ENCODE measurements at places on chromosomes 4 and X.
A peak's percentile ranks its signal among the peaks of the same experiment; 100 is the strongest.

GRCh38 chrX:5976332-5976731 lies 252.3 kb downstream of the NLGN4X start:
- H3K27ac ChIP-seq = no peak overlapping the region
- H3K27me3 ChIP-seq = no peaks in the 10 kb centered on the region
- H3K36me3 ChIP-seq = no peaks in the 10 kb centered on the region
- no peak overlapping the region for H3K4me3 ChIP-seq
- DNase-seq = no peak

- no peaks in the 10 kb centered on the region for H3K36me3 ChIP-seq
- H3K4me3 ChIP-seq = no peak overlapping the region
- no peak overlapping the region for H3K27ac ChIP-seq
- no peak for DNase-seq
- no peaks in the 10 kb centered on the region for H3K4me1 ChIP-seq
- H3K27me3 ChIP-seq = no peaks in the 10 kb centered on the region
Measured at GRCh38 chr4:155468282-155468681, 91.5 kb upstream of the MAP9 start.

GRCh38 chr4:16779028-16779675 lies 119.3 kb downstream of the LDB2 start:
- H3K4me3 ChIP-seq = no peak overlapping the region
- H3K27me3 ChIP-seq = peaks cover 19% of the 10 kb centered on the region
- H3K27ac ChIP-seq = no peak overlapping the region

DNA sequence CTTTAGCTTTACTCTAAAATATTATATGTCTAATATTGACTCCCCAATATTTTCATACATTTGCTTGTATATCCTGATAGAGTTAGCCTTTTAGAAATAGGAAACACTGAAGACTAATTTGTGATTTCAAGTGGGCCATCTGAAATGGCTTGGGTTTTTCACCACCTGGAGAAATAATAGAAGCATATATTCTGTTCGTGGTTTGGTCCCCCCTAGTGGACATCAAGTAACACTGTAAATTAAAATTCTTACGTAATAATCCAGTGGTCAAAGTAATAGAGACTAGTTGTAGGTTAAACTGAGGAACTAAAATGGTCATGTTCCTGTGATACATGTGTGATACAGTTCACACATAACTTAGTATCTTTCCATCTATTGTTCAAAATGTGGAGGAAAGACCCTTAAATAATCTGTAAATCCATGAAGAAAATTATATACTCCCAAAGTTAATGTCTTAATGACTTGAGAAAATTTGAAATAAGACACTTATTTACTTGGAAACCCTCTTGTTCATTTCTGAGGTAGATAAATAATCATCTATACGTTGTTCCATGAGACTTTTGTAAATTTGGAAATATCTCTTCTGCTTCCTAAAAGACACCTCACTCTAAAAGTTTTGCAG lies 79.8 kb upstream of the SMARCAD1 start:
- H3K4me3 ChIP-seq = no peak overlapping the region
- no peaks in the 10 kb centered on the region for H3K36me3 ChIP-seq
- no peak for DNase-seq
- H3K27ac ChIP-seq = no peak overlapping the region
- H3K4me1 ChIP-seq = peaks cover 9% of the 10 kb centered on the region
- no peaks in the 10 kb centered on the region for H3K27me3 ChIP-seq

- H3K36me3 ChIP-seq = no peaks in the 10 kb centered on the region
- no peak overlapping the region for H3K4me3 ChIP-seq
- no peaks in the 10 kb centered on the region for H3K27me3 ChIP-seq
- DNase-seq = no peak
- peaks cover 6% of the 10 kb centered on the region for H3K4me1 ChIP-seq
- H3K27ac ChIP-seq = no peak overlapping the region
Measured at GRCh38 chr4:121176082-121176934, 12.2 kb upstream of the TNIP3 start.

GRCh38 chr4:77994194-77994721 lies 62.9 kb upstream of the FRAS1 start:
- no peak overlapping the region for H3K27ac ChIP-seq
- peak; percentile 20 for DNase-seq
- no peak overlapping the region for H3K4me3 ChIP-seq
- peaks cover 45% of the 10 kb centered on the region for H3K4me1 ChIP-seq

GRCh38 chrX:136147976-136148375 lies 643 bp downstream of the FHL1 start:
- H3K27ac ChIP-seq = no peak overlapping the region
- H3K36me3 ChIP-seq = peaks cover 2% of the 10 kb centered on the region
- H3K27me3 ChIP-seq = peaks cover 51% of the 10 kb centered on the region
- H3K4me1 ChIP-seq = no peaks in the 10 kb centered on the region
- H3K4me3 ChIP-seq = peak overlapping the region; percentile 53

DNA sequence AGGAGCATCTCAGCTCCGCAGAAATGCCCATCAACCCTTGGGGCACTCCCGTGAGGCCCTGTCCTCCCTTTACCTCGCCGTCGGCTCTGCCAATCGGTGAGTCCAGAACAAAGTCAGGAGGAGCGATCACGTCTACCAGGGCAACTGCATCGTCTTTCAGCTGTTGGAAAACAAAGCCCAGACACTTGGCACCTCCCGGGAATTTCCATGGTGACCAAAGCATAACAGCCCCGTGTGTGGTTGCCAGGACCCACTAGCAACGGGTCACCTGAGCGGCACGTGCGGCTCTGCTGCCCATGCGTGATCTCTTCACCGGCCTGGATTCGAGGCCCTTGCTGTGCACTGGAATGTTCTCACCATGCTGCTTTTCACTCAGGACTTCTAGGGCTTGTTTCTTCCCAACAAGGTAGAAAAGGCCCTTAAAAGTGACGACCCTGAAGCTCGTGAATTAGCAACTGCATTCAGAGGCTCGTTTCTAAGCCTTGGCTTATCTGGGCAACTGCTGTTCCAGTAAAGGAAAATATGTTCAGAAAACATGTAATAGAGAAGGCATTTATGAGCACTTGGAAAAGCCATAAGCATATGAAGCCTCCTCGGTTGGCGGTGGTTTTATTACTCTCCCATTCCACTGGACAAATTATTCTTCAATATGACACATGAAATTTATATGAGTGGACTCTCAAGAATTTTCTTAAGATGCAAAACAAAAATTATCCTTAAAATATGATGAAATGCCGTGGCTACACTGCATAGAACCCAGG lies 69.5 kb downstream of the ACOX3 start:
- no peak overlapping the region for H3K4me3 ChIP-seq
- H3K36me3 ChIP-seq = peaks cover 1% of the 10 kb centered on the region
- no peaks in the 10 kb centered on the region for H3K27me3 ChIP-seq
- DNase-seq = no peak
- no peaks in the 10 kb centered on the region for H3K4me1 ChIP-seq

GRCh38 chrX:100289066-100289558 lies 121.0 kb downstream of the PCDH19 start:
- no peak overlapping the region for H3K4me3 ChIP-seq
- H3K27ac ChIP-seq = no peak overlapping the region
- H3K27me3 ChIP-seq = no peaks in the 10 kb centered on the region
- H3K4me1 ChIP-seq = peaks cover 5% of the 10 kb centered on the region
- DNase-seq = no peak
- H3K36me3 ChIP-seq = no peaks in the 10 kb centered on the region

DNA sequence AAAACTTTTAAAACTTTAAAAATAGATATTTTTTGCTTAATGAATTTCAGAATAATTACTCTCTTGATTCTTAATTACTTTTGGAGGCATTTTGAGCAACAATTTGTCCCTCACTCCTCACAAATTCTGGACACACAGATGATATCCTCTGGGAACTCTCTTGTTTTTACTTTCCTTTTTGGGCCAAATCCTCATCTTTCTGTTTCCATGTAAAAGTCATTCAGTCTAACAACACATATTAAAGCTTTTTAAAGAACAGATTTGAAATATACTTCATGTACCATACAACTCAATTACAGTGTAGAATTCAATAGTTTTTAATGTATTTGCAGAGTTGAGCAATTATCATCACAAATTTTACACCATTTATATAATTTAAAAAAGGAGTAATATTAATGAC lies 983.1 kb downstream of the STIM2 start:
- no peaks in the 10 kb centered on the region for H3K27me3 ChIP-seq
- H3K4me3 ChIP-seq = no peak overlapping the region
- H3K36me3 ChIP-seq = no peaks in the 10 kb centered on the region
- H3K4me1 ChIP-seq = no peaks in the 10 kb centered on the region

DNA sequence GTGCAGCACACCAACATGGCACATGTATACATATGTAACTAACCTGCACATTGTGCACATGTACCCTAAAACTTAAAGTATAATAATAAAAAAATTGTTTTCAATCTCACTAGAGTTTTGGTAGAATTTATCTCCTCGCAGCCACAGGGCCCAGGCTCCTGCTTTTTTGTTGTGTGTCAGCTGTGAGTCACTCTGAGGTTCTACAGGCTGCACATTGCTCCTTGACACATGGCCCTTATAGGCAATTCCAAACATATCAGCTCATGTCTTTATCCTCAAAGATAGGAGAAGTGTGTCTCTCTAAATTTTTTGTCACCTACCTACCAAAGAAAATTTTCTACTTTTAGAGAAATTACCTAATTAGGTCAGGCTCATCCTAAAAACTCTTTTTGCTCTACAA lies 252.1 kb upstream of the ADGRL3 start:
- no peak overlapping the region for H3K4me3 ChIP-seq
- H3K27ac ChIP-seq = no peak overlapping the region
- no peaks in the 10 kb centered on the region for H3K4me1 ChIP-seq

GRCh38 chr4:72484981-72485380 lies 84.0 kb downstream of the ADAMTS3 start:
- no peak overlapping the region for H3K27ac ChIP-seq
- no peak for DNase-seq
- no peak overlapping the region for H3K4me3 ChIP-seq
- H3K4me1 ChIP-seq = no peaks in the 10 kb centered on the region
- H3K36me3 ChIP-seq = peaks cover 1% of the 10 kb centered on the region

- DNase-seq = no peak
- H3K4me3 ChIP-seq = no peak overlapping the region
- peaks cover 22% of the 10 kb centered on the region for H3K4me1 ChIP-seq
Measured at GRCh38 chr4:36222702-36223101, 21.6 kb downstream of the ARAP2 start.

- no peak for DNase-seq
- H3K27me3 ChIP-seq = peaks cover 6% of the 10 kb centered on the region
- H3K36me3 ChIP-seq = no peaks in the 10 kb centered on the region
- H3K4me1 ChIP-seq = peaks cover 5% of the 10 kb centered on the region
- H3K27ac ChIP-seq = no peak overlapping the region
Measured at GRCh38 chr4:118680808-118681207, 4.4 kb upstream of the METTL14 start.

DNA sequence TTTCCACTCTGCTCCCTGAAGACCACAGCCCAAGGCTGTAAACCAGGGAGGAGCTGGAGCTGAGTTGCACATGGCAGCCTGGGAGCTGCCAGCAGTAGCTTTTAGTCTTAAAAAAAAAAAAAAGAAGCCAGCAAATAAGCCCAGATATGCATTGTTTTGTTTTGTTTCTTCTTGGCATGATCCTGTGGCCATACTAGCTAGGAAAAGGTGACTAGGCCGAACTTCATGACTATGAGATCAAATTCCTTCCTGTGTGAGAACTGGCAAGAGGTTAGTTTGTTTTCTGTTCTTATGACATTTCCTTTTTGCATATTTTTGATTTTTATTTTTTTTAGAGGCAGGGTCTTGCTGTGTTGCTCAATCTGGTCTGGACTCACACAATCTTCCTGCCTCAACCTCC lies 323.3 kb downstream of the DCTD start:
- peaks cover 9% of the 10 kb centered on the region for H3K4me1 ChIP-seq
- peaks cover 4% of the 10 kb centered on the region for H3K36me3 ChIP-seq
- no peak for DNase-seq
- no peak overlapping the region for H3K27ac ChIP-seq

DNA sequence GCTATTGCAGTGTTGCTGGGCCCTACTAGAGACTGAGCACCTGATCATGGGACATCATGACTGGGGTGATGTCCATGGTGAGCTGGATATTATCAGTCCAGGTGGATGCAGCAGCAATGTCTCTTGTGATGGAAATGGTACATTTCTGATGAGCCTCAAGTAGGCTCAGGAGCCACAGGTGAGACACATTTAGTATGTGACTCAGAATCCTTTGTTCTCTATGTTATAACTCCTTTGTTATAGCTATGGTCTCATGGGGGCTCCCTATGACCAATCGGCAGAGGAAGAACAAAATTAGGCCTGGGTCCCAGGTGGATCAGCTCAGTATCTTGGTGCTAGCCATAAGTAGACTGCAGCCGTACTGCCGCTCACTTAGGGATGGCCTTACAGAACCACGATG lies 107.9 kb upstream of the FAT1 start:
- DNase-seq = no peak
- H3K27me3 ChIP-seq = no peaks in the 10 kb centered on the region
- H3K27ac ChIP-seq = no peak overlapping the region
- H3K36me3 ChIP-seq = no peaks in the 10 kb centered on the region
- H3K4me3 ChIP-seq = no peak overlapping the region

DNA sequence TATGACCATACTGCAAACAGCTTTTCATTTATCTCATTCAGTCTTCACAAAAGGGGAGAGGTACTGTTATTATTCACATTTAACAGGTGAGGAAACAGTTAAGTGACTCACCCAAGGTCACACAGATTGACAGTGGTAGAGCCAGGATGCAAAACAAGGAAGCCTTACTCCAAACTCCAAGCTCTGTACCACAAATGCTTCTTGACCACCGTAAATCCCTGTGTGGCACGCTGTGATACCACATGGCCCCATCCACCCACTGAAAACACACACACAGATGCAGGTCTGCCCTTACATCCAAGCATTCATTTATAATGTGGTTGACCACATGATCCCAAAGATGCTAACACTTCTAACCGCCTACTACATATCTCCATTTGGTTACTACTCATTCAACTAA lies 129.5 kb downstream of the TSPAN5 start:
- H3K27me3 ChIP-seq = no peaks in the 10 kb centered on the region
- H3K36me3 ChIP-seq = no peaks in the 10 kb centered on the region
- H3K4me3 ChIP-seq = no peak overlapping the region
- H3K4me1 ChIP-seq = peaks cover 6% of the 10 kb centered on the region
- no peak overlapping the region for H3K27ac ChIP-seq

DNA sequence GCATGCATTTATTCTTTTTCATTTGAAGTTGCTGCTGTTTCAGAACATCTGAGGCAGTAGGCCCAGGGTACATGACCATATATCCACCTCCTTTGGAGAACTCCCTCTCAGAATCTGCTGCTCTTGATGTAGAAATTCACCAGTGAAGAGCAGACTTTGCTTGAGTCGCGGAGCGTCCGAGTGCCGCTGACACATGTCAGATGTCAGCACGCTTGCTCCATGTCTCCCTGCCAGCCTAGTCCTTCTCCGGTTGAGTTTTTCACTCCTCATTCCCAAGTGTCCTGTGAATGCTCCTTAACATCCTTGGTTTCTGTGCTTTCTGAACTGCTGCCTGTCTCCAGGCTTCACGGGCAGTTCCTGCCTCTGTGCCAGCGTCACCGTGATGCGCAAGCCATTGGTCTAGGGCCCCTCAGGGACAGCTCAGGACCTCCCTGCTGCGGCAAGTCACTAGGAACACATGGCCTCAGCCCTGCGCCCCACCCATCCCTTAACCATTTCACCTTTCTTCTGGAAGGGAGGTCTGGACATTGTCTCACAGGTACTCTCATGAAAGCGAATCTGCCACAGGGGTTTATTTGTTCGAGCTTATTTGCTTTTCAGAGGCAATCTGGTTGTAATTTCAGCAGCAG lies 93.1 kb upstream of the RBPJ start:
- no peak for DNase-seq
- H3K27me3 ChIP-seq = no peaks in the 10 kb centered on the region
- H3K4me3 ChIP-seq = no peak overlapping the region
- peaks cover 20% of the 10 kb centered on the region for H3K4me1 ChIP-seq
